Urothelium cell line (cell line): ENCODE measurements at places on chromosomes 7 and 10.
A peak's percentile ranks its signal among the peaks of the same experiment; 100 is the strongest.

DNA sequence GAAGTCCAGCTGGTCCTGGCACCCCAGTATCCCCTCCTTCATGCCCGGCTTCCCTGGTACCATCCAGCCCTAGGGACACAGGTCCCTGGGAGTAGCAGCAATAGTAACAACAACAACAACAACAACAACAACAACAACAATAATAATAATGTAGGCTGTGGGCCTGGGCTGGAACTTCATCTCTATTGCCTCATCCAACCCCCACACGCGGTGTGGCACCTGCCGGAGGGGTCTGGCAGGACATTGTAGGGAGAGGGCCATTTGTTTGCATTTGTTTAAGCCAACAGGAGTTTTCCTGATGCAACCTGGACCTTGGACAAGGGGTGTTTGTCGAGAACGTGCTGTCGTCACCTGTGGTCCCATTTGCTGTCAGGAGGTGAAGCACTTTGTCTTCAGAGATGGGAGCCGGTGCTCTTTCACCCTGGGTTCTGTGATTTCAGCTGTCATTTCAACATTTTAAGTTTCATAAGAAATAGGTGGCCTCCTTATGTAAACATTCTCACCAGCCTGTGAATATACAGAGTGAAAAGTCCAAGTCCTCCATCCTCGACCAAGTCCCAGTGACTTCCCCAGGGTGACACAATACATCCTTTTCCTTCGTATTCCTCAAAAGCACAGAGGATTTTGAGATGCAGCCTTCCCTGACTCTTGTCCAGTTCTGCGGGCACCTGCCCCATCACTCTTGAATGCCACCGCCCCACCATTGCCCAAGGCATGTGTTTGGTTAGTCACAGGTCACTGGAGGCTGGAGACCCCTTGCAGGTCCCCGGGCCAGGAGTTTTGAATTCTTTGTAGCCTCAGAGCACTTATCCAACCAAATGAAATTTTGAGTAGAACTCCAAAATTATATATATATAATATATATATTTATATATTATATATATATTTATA, 9.2 kb downstream of the LHPP start:
- DNase-seq: no peak

DNA sequence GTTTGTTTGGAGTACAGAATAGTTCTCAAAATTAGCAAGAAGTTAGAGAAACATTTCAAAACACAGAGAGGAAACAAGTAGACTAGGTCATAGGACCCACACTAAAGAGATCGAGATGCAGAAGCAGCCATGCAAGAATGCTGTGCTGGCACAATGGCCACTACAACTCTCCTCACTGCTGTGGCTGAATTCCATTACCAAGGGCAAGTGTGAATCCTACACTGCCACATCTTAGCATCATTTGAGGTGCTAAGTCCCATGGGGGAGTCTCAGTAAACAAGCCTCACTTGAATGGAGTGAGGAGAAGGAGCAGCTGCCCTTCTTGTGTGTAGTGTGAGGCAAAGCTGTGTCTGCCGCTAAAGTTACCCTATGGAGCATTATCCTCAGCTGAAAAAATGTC, 56.7 kb downstream of the PCLO start:
- no peak for DNase-seq

DNA sequence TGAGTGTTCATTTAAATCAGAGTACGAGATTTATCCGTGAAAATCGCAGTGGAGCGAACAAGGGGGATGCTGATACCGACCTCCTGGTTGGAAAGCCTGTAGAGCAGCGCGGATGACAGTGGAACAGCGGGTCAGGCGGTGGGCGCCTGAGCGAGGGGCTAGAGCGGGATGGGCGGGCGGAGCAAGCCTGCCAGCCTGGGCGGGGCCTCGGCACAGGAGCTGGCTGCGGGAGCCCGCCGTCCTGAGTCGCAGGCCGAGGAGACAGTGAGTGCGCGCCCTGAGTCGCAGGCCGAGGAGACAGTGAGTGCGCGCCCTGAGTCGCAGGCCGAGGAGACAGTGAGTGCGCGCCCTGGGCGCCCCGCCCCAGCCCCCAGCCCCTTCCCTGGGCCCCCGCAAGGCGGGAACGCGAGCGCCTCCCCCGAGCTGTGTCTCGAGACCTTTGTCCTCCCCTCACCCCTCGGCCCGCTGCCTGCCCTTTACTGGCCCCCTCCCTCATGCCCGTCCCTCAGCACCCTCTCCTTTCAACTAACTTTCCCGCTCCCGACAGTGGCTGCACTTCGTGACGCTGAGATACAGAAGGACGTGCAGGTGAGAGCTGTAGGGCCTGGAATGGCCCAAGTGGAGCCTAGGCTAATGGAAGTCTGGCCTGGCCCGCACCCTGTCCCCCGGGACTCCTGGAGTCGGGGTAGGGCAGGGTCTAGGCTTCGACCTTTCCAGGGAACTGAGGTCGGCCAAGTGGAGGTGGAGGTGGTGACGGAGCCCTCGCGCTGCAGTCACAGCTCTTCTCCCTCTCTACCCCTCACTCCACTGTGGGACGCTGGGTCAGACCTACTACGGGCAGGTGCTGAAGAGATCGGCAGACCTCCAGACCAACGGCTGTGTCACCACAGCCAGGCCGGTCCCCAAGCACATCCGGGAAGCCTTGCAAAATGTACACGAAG, at the start of gene AS3MT:
Gene AS3MT, plus strand, starts transcription at position 213 of the 941 bp plus-strand sequence. Its CDS starts 123 bp downstream, at position 336.
- no peak for DNase-seq

DNA sequence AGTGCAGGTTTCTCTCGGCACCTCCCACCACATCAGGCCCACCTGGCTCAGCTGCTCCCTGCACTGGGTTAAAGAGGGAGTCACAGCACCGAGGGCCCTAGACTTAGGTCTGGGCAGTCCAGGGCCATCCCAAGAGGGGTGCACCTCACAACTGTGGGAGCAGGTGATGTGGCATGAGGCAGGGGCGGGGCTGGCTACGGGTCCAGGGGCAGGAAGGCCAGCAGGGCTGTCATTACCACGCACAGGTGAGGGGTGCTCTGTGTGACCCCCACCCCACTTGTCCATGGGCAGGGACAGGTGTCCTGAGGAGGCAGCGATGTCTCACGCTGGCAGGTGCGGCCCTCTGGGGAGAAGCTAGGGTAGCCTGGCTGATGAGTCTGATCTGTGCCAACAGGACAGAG, 40.5 kb upstream of the DPYSL4 start:
- no peak for DNase-seq

- no peak for DNase-seq
Measured at GRCh38 chr7:25424113-25424512, 195.8 kb upstream of the NPVF start.

- no peak for DNase-seq
Measured at GRCh38 chr10:37812290-37812689, 45.1 kb downstream of the ZNF248 start.

GRCh38 chr7:149067869-149068268, 22.6 kb downstream of the ZNF786 start:
- no peak for DNase-seq

GRCh38 chr7:23331132-23331531, 32.0 kb downstream of the MALSU1 start:
- DNase-seq: no peak

GRCh38 chr10:122234416-122234815, 36.7 kb upstream of the BTBD16 start:
- no peak for DNase-seq

DNA sequence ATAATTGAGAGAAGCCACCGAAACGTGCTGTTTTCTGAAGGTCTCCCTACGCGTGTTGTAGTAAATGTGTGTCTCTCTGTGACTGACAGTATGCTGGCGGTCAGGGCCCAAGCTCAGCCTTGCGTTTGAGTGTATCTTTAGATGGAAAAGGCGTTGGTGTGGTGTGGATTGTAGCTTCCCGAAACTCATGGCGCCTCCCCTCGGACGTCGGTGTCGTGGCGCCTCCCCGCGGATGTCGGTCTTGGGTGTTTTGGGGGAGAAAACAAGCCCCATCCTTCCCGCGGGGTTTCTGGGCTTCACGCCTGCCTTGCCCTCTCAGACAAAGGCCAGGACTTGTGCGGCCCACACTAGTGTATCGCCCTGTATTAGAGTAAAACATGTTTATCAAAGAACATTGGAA, 12.8 kb downstream of the SUN1 start:
- DNase-seq: no peak

- DNase-seq: peak; percentile 2
Measured at GRCh38 chr10:37711617-37712488, 145.6 kb downstream of the ZNF248 start.

- DNase-seq: no peak
Measured at GRCh38 chr10:25666276-25666675, 267.8 kb upstream of the MYO3A start.

GRCh38 chr7:47520406-47520805, 61.5 kb downstream of the TNS3 start:
- no peak for DNase-seq

DNA sequence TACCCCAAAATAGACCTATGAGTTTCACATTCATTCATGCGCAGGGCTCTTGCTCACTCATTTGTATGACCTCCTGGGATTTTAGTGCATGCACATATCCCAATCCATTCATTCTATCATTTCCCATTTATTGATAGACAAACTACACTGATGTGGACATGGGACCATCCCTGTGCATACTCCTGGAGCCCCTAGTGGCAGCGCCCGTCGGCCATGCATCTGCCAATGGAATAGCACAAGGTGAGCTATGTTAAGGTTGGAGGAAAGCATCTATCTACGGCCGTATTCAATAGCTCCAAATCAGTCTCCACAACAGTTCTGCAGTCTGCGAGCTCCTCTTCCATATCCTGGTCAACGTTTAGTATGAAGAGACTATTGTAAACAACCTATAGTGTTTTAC, 31.7 kb upstream of the FIGNL1 start:
- no peak for DNase-seq

GRCh38 chr10:117096599-117097201, 41.4 kb downstream of the VAX1 start:
- DNase-seq: no peak

DNA sequence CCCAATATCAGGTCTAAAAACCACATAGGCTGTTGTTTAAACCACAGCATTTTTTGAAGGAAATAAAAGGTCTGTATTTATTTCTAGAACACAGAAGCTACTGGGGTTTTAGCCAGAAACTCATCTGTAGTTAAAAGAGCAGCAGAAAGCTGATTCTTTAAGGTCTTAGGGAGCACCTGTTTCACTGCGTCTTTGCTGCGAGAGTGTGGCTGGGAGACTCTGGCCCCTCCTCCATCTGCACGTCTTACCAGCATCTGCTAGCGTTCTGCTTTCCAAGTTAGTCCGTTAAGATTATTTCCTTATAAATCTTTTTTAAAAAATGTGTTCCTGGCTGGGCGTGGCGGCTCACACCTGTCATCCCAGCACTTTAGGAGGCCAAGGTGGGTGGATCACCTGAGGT, 95.9 kb downstream of the ADARB2 start:
- no peak for DNase-seq

DNA sequence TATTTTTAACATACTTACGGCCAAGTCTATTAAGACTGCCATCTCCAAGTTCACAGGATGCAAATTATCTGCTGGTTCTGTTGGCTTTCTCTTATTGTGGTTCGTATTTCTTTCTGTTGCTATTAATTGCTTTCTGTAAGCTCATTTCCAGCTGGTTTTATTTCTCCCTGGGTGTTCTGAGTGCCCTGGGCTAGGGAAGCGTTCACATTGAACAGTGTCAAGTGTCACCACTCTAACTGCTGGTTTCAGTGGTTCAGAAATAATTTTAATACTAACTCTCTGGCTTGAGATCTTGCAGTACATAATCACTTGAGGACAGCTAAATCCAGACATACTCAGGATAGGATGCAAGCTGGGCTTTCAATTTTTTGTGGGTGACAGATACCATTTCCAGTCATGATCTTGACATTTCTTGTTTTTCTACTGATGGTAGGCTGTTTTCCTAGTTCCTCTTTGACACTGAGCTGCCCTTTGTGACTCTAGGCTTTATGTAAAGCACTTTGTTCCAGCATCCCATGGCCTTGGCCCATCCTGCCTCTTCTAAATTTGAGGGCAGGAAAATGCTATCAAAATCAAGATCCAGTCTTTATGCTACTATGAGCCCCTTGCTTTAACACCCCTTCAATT, 117.6 kb downstream of the SNX13 start:
- DNase-seq: no peak

DNA sequence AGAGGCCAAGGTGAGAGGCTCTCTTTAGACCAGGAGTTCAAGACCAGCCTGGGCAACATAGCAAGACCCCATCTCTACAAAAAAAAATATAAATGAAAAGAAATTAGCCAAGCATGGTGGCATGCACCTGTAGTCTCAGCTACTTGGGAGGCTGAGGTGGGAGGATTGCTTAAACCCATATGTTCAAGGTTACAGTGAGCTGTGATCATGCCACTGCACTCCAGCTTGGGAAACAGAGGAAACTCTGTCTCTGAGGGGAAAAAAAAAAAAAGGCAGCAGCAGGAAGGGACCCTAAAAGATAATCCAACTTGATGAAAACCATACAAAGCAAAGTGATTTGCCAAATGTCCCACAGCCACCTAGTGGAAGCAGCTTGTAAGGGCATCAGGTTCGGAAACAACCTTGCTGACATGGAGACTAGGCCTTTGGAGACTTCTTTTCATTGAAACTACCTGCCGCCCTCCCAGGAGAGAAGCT, 15.6 kb upstream of the PBLD start:
- DNase-seq: peak; percentile 60

DNA sequence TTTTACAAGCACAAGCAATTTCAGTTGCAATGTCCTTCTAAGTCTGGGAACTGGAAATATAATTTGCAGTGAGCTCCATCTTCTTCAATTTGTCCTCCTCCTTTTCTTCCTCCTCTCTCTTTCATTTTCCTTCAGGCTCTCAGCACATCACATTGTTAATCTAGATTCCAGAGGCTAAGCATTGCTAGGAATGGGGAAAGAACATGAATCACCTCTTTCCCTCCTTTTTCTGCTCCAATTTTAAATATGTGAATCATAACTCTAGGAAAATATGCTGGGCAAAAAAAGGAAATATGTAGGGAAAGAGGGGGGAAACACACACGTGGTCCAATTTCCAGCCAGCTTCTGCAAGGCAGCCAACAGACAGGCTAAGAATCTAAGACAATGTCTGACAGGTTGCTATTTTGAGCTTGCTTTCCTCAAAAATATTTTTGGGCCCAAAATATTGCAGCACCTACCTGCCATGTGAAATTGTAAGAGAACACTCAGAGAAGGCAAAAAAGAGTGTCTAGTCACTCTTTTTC, 72.7 kb upstream of the NUPR2 start:
- no peak for DNase-seq
